ENCODE measurements at places on chromosomes 3 and 15. TPM values are rescaled to one million over a fixed set of nuclear protein-coding genes. Genes with fewer than 3 reads are reported as not detected.

SPATA12 gene
- 0.43 TPM for total RNA-seq

ARGFX gene
- total RNA-seq: not detected

OR5H2 gene
- total RNA-seq: not detected

DNA sequence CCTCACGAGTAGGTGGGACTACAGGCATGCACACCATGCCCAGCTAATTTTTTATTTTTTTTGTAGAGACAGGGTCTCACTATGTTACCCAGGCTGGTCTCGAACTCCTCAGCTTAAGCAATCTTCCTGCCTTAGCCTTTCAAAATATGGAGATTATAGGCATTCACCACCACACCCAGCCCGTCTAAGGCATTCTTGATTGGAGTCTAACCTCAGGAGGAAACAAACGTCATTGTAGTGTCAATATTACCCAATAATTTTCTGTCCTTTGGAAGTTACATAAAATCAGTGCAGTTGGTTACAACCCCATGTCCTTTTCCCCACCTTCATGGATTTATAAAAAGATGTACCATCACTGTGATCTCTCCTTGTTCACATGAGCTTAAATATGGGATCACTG, 41.8 kb downstream of the TIMP4 start:
- no peak for DNase-seq

DNA sequence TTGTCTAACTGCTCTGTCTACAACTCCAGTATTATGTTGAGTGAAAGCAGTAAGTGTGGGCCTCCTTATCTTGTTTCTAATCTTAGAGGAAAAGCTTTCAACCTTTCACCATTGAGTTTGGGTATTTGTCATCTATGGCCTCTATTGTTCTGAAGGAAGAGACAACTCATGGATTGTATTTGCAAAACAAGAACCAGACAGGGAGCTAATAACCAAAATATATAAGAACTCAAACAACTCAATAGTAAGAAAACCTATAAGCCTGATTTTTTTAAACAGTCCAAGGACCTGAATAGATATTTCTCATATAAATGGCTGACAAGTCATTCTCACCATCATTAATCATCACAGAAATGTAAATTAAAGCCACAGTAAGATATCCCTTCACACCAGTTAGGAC, 113.0 kb downstream of the TAFA4 start:
- DNase-seq: no peak

- DNase-seq: no peak
Measured at GRCh38 chr3:13475871-13476590, 4.1 kb upstream of the HDAC11 start.

GRCh38 chr15:99148851-99149276, 44.0 kb downstream of the SYNM start:
- no peak for DNase-seq

DNA sequence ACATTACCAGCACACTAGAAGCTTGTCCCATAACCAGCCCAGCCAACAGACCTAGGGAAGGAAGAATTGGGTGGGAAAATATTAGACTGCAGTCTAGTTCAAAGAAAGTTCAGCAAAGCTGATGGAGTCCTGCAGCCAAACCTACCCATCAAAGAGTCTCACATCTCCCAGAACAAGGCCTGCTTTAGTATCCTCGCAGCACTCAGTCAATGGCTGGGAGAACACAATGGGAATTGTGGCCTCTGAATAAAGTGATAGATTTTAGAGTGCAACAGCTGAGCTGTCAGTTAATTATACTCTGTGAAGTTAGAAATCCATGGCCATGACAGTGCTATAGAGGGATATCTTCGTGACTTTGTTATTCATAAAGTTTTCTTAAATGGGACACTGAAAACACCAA, 207.2 kb upstream of the NAALADL2 start:
- DNase-seq: no peak

Data from epithelial cell of proximal tubule (primary cell).